Stimulated activated CD4-positive, alpha-beta T cell treated with anti-CD3 and anti-CD28 coated beads, Interleukin-1b, Interleukin-23, amount 100 ng/mL, for 1 hour (primary cell): ENCODE measurements at places on chromosomes 6 and 20.

GRCh38 chr6:79302341-79302740 lies 67.9 kb upstream of the HMGN3 start:
- no peak for DNase-seq

DNA sequence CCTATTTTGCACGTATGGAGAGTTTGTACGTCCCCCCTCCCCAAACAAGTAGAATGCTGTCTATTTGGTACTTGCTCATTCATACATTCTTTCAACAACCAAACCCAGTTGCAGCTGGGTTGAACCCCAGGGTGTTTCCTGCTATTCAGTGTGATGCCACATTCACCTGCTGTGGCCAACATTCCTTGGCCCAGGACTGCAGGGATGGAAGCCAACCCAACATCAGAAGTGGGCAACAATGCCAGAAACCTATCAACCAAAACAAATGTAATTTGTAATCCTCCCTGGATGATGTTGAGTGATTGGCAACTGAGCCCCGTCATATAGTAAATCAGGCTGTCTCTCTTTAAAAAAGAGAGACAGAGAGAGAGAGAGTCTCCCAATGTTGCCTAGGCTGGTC lies 8.9 kb downstream of the NT5E start:
- no peak for DNase-seq

DNA sequence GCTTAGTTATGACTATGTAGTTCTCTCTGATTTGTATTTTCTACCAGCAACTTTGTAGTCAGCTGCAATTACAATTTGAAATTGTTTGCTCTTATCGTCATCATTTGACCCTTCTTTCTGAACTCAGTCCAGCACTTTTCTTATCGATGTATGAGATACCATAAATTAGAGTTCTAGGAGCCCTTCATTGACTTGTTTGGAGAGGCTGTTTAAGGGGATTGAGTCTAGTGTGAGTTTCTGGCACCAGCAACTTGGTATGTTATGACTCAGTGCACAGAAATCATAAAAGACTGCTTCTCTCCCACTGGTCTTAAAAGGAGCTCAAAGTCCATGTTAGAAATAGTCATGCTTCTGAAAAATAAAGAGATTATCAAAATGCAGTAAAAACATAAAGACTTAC lies 190.3 kb downstream of the TENT5A start:
- DNase-seq = no peak

- no peak for DNase-seq
Measured at GRCh38 chr6:134368670-134369069, 50.8 kb upstream of the SGK1 start.

GRCh38 chr6:110355022-110355421 lies 3.1 kb downstream of the METTL24 start:
- DNase-seq = no peak

DNA sequence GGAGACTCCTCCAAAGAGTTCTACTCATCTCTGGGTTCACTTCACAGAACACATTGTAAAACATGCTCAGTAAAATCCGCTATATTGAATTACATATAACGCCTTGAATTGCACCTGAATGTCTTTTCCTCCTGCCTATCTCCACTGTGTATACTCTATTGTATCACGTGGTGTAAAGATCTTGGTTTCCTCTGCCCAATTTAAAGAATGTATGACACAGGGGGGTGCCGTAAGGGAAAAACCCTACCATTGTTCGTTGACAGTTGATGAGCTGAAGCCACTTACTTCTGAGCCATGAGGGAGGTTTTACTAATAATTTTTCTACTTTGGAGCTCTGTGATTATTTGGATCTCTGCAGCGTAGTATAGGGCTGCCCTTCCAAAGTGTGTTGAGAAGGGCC lies 6.0 kb downstream of the ASF1A start:
- DNase-seq = no peak

DNA sequence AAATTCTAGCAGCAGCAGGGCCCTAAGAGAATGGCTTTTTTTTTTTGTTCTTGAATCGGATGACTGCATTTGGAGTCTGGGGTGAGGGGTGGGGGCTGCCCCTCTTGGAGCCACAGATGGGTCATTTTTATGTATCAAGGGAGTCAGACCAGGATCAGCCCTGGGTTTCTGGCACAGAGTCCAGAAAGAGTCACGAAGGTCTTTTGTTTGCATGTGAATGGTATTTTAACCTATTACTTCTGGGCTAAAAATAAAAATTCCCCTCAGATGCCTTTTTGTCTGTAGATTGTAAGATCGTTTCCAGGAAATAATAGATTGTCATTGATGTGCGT lies 72.5 kb downstream of the PHACTR3 start:
- no peak for DNase-seq

GRCh38 chr20:61760731-61761130 lies 304.9 kb downstream of the TAF4 start:
- no peak for DNase-seq

DNA sequence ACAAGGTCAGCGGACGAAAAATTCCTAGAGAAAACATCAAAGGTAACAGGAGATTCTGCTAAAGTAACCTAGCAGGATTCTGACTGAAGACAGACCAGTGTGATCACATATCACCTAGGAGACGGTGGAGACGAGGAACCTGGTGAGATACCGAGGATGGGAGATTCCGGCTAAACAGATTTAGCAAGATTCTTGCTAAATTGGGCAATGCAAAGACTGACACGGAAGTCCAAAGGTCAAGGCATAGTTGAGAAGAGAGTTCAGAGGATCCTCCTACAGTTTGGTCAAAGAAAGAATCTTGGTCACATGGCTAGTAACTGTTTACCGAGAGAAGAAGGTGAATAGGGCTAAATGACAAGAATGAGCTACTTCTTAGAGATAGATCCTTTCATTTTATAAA lies 61.1 kb downstream of the TMEM170B start:
- DNase-seq = no peak

DNA sequence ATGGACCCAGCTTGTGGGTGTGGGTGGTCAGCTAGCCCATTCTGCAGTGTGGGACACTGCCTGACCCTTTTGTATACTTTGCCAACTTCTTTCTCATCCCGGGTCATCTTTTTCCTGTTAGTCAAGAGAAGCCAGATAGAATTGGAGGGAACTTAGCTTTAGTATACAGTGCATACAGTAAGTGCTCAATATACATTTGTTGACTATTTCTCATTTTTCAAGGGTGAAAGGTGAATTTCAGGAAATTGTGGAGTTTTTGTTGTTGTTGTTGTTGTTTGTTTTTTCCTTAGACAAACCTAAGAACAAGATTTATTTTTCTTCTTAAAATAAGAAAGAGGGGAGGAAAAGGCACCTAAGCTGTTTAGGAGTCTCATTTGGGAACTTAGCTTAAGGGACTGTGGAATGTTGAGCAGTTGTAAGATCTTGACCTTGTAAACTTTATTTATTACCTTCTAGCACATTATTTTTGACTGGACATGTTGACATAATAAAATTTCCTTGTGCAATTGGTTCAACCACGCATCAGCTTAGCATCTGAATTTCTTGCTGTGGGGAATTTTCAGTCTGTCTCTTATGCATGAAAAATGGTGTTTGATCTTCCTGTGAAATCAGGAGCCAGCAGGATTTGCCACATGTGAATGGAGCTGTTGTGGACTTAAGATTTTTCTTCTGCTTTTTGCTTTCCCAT lies 113.6 kb downstream of the ARID1B start:
- DNase-seq = no peak

GRCh38 chr6:45864651-45865050 lies 151.0 kb downstream of the CLIC5 start:
- DNase-seq = no peak

DNA sequence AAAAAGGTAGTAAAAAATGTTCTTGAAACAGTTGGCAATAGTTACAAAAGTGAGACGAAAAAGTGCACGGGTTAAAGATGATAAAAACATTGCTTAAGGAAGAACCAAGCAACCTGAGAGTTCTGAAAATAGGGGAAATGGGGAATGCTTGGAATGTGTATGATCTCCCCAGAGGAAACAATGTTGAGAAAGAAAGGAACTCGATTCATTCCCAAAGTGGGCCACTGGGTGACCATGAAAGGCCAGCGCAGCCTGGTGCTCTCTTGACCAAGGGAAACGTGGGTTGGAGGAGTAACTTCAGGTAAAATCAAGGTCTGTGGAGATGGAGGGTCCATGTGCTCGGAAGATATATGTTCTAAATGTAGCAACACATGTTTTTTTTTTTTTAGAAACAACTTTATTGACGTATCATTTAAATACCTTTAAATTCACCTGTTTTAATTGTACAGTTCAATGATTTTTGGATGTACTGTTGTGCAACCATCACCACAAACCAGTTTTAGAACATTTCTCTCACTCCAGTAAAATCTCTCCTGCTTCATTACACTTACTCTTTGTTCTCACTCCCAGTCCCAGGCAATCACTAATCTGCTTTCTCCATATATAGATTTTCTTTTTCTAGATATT lies 34.5 kb upstream of the CEP85L start:
- DNase-seq = no peak

- no peak for DNase-seq
Measured at GRCh38 chr20:49230021-49230420, 10.8 kb downstream of the DDX27 start.

DNA sequence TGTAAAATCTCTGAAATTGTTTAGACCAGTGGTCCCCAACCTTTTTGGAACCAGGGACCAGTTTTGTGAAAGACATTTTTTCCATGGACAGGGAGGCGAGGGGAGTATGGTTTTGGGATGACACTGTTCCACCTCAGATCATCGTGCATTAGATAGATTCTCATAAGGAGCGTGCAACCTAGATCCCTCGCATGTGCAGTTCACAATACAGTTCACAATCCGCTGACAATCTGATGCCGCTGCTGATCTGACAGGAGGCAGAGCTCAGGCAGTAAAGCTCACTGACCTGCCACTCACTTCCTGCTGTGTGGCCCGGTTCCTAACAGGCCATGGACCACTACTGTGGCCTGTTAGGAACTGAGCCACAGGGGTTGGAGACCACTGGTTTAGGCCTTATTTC lies 115.2 kb downstream of the EPM2A start:
- no peak for DNase-seq

DNA sequence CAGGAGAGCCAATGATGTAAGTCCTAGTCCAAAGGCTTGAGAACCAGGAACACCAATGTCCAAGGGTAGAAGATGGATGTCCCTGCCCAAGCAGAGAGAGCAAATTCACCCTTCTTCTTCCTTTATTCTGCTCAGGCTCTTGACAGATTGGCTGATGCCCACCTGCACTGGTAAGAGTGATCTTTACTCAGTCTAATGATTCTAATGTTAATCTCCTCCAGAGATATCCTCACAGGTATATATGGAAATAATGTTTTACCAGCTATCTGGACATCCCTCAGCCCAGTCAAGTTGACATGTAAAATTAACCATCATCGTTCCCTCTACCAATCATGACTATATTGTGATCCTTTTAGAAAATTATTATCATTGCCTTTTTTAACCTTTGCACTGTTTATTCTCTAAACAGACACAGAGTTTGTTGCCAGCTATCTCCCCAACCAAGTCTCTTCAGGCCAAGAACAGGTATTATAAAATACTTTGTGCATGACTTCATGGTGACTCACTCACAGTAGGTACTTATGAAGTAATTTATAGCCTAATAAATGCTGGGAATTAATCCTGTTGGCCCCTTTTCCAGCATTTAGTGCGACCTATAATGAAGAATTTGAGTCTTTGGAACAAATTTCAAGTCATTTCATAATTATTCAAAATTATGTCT lies 26.2 kb upstream of the TSHZ2 start:
- no peak for DNase-seq

DNA sequence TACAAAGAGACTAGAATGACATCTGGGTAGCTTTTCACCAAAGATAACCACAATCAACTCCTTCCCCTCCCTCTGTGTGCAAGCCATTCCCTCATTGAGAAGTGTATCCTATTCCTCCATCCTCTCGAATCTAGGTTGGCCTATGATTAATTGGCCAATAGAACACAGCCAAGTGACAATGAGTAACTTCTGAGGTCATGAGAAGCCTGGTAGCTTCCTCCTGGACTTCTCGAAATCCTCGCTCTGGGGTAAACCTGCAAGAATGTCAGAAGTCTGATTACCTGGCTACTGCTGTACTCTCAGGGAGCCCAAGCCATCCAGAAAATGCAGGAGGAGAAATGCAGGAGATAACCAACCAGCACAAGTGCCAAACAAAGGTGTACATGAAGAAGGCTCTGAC lies 13.1 kb downstream of the ARHGAP18 start:
- DNase-seq = no peak

- no peak for DNase-seq
Measured at GRCh38 chr6:44049163-44049988, 77.9 kb downstream of the MRPL14 start.

GRCh38 chr6:167691533-167692312 lies 135.0 kb upstream of the AFDN start:
- no peak for DNase-seq

GRCh38 chr6:93943661-93944060 lies 524.3 kb upstream of the EPHA7 start:
- DNase-seq = no peak

DNA sequence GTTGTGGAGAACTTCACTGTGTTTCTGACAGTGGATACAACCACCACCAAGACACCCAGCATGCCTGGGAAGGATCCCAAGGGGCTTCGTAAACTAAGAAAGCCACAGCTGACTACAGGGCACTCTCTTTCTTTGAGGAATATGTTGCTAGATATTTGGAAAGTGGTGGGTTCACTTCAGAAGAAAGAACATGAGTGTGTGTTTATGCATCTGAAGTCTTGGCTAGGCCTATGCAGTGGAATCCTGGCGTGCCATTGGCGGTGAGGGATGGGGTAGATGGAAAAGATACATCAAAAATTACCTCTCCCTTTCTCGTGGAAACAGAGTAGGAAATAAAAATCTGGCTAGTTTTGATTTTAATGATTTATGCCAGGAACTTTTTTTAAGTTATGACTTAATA lies 187.7 kb downstream of the PDE7B start:
- DNase-seq = no peak

DNA sequence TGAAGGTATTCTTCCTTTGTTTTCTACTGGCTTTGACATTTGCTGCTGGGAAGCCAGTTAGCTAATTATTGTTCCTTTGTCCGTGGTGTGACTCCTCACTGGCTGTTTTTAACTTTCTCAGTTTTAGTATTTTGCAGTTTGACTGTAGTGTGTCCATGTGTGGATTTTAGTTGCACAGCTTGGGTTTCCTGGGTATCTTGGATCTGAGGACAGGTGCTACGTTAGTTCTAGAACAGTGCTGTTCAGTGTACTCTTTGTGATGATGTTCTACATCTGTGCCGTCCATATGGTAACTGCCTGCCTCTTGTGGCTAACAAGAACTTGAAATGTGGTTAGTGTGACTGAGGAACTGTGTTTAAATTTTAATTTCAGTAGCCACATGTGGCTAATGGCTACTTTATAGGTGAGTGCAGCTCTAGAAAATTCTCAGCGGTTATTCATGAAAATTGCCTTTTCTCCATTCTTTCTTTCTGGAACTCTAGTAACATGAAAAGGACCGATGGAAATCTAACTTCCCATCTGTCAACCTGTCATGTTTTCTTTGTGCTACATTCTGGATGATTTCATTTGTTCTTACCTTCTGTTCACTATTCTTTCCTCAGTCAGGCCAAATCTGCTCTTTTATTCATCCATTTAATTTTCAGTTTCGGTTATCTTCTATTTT lies 7.4 kb downstream of the SNX9 start:
- no peak for DNase-seq
